ENCODE measurements at places on chromosomes 16 and 17.

DNA sequence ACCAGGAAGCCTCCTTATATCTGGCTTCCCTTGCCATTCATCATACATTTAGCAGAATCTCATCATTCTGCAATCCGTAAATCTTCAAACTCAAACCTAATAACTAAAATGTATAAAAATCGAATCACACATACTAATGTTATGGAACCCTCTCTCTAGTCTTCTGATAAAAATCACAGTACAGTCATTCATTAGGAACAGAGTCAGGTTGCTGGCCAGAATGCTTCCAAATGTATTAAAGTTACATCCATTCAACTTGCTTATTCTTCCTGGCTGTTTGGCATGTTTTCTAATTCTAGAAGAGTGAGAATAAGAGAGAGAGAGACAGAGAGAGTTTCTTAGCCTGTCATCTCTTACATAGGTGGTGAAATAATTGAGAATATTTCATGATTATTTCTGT lies 16.5 kb upstream of the RASL10B start:
- DNase-seq = no peak

- DNase-seq = no peak
Observed at GRCh38 chr16:73319737-73320136, 271.8 kb upstream of the ZFHX3 start.

DNA sequence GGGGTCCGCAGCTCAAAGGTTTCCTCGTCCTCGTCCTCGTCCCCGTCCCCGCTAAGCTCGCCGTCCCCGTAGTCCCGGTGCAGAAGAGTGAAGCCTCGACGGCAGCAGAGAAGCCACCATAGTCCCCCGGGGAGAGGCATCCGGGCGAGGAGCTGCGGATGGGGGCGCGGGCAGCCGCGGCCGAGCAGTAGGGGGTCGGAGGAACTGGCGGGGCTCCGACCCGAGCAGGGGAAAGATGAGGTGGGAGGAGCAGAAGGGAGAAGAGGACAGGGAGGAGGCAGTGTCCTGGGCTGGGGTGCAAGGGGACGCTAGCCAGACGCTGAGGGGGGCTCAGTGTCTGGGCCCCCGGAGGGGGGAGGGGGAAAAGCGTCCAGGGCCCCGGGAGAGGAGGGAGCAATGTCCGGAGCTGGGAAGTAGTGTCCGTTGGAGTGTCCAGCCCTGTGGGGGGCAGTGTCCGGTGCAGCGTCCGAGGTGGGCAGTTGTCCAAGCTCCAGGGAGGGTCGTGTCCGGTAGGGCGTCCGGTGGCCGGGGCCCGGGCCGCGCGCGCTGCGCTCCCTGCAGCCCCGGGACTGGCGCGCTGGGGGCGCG lies at the start of gene PLEKHH3:
Gene PLEKHH3, minus strand, starts transcription at position 571 of the 588 bp plus-strand sequence. Its CDS starts 431 bp downstream, at position 140.
- DNase-seq = no peak

- no peak for DNase-seq
Observed at GRCh38 chr17:36849871-36850348, 87.4 kb upstream of the LHX1 start.

- no peak for DNase-seq
Observed at GRCh38 chr17:31472137-31472536, 80.7 kb downstream of the RAB11FIP4 start.

GRCh38 chr17:65231662-65232335 lies 94.6 kb downstream of the RGS9 start:
- DNase-seq = peak; percentile 42

- DNase-seq = no peak
Observed at GRCh38 chr16:15782573-15783365, 74.1 kb downstream of the MYH11 start.

DNA sequence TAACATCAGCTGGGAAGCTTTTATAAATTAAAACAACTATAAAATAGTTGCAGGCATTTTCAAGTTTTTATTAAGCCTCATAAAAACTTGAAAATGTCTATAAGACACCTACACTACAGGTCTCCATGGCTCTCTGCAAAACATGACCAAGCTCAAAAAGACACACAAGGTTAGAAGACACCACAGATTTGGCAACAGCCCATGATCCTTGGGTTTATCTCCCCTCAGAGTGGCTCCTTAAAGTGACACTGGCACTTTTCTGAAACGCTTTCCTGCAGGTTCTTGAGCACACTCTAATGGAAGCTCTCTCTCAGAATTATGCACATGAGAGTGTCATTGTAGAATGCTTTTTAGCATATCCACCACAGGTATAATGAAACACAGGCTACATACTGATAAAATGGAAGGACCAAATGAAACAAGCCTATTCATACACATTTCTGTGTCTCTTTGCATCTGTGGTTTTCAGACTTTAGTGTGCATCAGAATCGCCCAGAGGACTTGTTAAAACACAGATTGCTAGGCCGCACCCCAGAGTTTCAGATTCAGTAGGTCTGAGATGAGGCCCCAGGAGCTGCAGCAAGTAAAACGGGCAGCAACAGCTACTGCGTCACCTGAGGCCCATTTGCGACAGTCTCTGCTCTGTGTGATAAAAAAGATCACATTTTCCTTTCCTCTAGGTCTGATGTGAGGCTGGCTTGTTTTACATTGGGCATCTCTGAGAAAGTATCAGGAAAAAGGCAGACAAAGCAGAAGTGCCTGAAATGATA lies 75.0 kb upstream of the WSB1 start:
- no peak for DNase-seq

DNA sequence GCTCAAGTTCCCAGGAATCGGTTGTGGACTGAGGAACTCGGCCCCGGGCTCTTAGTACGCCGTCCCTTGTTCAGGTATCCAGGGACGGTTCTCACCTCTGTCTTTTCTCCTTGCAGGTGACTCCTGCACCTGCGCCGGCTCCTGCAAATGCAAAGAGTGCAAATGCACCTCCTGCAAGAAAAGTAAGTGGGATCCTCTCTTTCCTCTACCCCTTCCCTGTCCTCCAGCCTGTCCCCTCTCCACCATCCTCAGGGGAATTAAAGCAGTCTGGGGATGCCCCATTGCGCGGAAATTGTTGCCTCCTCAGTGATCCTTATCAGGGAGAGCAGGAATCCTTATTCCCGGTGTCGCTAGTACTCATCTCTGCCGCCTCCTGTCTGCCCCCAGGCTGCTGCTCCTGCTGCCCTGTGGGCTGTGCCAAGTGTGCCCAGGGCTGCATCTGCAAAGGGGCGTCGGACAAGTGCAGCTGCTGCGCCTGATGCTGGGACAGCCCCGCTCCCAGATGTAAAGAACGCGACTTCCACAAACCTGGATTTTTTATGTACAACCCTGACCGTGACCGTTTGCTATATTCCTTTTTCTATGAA lies 585 bp downstream of the MT2A start:
- peak; percentile 9 for DNase-seq

GRCh38 chr17:81306898-81307510 lies 11.9 kb upstream of the SLC38A10 start:
- no peak for DNase-seq

GRCh38 chr16:53566552-53567245 lies 63.7 kb upstream of the AKTIP start:
- DNase-seq = no peak

DNA sequence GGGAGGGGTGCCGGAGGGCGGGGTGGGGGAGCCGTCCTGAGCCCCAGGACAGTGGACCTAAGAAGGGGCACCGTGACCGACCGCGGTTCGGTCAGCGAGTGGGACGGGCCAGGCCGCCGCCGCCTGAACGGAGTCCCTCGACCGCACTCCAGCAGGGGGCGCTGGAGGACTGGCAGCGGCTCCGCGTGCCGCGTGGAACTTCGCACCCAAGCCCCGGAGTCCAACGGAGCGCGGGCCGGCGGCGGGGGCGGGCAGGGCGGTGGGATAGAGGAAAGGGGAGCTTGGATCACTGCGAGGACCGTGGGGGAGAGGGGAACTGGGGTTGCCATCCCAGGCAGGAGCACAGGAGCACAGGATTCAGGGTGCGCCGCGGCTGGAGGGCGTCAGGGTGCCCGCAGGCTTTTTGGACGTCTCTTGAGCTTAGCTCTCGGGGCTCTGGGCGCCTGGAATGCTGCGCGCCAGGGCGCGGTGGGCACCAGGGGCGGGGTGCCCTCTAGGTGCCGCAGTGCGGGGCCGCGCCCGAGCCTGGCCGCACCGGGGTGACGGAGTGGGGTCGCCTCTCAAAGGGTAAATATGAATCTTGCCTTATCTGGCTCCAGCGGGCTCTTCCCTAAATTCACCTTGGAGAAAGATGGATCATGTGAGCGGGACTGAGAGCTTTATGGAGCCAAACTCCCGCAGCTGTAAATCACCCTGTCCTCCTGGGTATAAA lies 379 bp upstream of the OTOP2 start:
- DNase-seq = peak; percentile 68

DNA sequence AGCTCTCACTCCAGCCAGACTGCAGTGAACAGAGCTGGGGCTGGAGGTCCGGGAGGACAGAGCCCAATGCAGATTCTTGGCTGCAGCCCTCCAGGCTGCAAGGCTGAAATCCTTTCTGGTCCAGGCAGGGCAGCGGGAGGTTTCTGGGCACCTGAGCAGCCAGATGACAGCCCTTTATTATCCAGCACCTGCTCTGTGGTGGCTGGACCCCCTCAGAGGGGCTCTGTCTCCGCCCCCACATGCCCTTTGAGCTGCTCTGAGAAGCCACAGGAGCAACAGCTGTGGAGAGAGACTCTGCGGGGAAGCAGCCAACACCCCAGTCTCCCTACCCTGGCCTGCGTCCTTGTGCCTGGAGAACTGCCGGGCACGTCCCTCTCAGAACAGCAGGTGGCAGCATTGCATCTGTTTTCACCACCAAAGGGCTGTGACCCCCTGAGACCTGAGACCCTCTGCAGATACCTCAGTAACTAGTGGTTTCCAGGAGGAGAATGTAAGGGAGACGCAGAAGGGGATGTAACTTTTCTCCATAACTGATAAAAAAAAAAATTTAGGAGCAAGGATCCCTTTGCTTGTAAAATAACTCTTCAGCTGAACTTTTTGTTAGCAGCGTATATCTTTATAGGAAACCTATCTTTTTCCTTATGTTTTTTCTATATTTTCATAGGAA lies 3.7 kb upstream of the CNP start:
- peak; percentile 59 for DNase-seq
